Fibroblast of skin of left quadriceps (primary cell): ENCODE measurements at places on chromosomes 16 and 17.

DNA sequence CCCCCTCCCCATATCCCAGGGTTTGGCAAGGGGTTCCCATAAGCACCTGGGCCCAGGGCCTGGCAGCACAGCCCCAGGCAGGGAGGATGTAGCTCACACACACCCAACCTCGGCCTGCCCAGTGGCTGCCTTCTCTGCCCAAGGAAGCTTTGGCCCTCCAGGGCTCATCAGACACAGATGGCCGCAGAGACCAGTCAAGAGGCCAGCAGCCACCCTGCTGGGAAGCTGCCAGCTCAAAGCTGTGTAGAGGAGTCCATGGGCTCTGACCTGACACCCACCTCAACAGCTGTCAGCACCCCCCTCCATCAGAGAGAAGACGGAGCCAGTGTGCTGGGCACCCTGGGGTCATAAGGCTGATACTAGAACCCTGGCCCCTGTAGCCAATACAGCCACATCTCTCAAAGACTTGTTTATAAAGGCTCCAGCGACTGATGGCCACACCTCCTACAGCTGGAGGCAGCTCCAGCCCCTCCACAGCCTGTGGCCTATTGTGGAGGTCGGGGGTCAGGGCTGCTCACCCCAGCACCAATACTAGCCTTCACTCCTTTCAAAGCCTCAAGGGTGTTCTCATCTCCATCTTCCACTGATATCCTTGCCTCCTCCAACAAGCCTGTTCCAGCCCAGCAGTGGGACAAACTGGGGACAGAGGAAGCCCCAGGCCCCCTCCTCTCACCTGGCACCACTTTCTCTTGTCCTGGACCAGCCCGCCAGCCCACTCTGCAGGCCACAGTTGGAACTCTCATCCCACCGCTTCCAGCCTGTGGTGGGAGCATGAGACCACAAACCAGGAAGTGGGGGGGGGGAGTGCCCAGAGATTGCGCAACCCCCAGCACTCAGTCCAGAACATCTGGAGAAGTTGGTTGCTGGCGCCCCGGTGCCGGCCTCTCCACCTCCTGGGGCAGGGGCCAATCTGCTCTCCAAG, 2.2 kb upstream of the MPG start:
- DNase-seq = peak; percentile 78

GRCh38 chr16:50946098-50946497, 204.2 kb downstream of the CYLD start:
- DNase-seq = no peak

DNA sequence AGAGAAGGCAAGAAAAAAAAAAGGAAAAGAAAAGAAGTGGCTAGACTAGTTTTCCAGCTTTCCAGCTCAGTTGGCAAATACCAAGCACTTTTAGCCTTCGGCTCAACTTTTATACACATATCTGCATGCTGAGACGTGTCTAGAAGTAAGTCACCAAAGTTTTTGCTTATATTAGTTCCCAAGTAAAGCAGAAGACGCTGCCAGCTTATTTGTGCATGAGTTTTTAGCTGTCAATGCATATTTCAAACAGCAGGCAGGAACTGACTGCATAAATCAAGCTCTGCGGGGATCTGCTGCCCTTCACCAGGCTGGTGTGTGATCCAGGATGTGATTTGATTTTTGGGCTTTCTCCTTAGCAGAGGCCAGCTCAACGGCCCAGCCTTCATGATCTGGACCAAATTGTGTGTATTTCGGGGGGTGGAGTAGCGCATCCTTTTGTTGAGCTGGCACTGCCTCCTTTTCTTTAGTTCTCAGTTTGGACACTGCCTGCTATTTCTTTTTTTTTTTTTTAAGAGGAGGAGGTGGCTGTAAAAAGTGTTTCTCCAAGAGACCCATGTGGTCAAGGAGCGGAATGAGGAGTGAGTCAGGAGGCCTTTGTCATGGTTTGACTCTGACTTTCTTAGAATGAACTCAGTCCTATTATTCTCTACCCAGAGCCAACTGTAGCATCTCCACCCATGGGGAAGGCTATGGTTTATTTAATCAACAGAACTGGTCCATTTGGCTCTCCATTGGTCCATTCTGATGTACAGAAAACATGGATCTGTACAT, 162.6 kb upstream of the XYLT1 start:
- no peak for DNase-seq

GRCh38 chr16:71282943-71283342, 6.3 kb downstream of the CMTR2 start:
- no peak for DNase-seq

DNA sequence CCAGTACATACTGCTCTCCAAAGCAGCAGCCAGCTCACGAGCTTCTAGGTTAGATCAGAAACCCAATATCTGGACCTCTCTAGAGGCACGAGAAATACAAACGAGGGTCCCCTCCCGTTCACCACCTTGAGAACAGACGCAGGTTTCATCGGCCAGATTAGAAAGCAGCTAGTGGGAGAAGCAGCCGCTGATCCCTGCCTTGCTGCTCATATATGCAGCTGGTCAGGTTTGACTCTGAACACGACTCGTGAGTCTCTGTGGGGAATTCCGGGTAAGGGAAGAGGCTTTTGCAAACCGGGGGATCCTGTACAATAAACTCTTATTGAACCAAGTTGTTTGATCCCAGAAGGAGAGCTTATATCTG, 1.6 kb downstream of the VAT1L start:
- DNase-seq = no peak

GRCh38 chr16:87560428-87561199, 41.7 kb upstream of the JPH3 start:
- DNase-seq = no peak
